ENCODE measurements at places on chromosomes 7 and 10.

DNA sequence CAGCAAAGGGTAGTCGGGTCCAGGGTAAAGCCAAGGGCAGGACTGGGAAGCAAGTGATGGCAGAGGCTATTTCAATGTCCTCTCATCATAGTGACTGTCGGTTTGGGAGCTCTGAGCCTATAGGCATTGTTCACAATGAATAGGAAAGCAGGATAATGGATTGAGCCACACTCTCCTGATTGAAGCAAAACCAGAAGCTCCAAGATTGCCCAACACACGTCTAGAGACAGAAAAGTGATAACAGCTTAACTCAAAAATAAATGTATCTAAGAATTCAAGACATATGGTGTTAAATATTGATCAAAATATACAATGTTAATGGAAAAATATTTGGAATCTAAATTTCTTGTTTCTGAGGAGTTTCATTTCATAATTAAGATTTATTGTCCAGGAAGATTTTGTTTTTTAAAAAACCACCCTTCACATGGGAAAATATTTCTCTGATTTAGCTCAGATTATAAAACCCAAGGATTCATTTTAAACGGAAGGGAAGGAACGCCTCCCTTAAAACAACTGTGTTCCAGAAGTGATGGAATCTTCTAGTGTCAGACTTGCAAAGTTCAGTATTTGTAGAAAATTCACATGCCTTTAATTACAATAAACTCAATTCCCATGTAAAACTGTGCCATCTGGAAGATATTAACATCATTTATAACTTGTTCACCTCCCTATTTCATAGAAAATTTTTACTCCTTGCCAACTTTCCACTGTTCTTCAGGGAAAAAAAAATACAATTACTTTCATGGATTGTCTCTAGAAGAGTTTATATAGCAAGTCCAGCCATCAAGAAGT lies 54.5 kb downstream of the NRP1 start:
- no peak for DNase-seq

GRCh38 chr7:27173956-27174873 lies at the start of gene HOXA10:
TSS of gene HOXA10 (minus strand) at chr7:27174320. CDS start at chr7:27174306, 14 bp downstream.
- DNase-seq: no peak

DNA sequence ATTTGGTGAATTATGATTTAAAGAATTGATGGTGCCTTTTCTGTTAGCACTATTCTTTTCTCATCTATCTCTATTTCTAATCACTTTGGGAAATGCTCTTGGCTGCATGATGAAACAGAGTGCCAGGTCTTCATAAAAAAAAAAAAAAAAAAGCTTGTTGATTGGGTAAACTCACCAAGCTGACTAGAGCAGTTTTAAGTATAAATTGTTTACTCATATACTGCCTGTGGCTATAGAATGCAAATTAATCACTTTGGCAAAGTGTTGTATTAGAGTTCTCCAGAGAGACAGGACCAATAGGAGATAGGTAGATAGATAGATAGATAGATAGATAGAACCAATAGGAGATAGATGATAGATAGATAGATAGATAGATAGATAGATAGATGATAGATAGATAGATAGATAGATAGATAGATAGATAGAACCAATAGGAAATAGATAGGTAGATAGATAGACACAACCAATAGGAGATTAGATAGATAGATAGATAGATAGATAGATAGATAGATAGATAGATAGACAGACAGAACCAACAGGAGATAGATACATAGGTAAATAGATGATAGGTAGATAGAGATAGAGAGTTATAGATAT lies 20.1 kb upstream of the TBXAS1 start:
- DNase-seq: no peak

GRCh38 chr7:144032516-144032915 lies 16.2 kb upstream of the OR2A5 start:
- no peak for DNase-seq

GRCh38 chr7:94380264-94380663 lies 14.4 kb upstream of the COL1A2 start:
- DNase-seq: no peak

DNA sequence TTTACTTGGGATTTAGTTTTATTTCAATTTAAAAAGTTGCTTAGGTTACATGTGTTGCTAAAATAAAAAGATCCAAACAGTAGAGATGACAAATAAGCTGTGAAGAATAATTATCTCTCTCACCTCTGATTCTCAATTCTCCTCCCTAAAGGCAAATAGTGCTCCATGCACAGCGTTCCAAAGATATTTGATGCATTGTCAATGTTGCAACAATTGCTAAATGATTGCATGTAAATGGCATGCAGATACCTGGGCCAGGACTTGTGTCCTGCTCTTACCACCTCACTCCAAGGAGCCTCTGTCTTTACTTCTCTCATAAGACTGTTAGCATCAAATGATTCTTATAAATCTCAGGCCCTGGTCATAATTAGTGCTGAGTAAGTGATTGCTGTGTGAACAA lies 217.7 kb downstream of the SEC23IP start:
- DNase-seq: no peak

DNA sequence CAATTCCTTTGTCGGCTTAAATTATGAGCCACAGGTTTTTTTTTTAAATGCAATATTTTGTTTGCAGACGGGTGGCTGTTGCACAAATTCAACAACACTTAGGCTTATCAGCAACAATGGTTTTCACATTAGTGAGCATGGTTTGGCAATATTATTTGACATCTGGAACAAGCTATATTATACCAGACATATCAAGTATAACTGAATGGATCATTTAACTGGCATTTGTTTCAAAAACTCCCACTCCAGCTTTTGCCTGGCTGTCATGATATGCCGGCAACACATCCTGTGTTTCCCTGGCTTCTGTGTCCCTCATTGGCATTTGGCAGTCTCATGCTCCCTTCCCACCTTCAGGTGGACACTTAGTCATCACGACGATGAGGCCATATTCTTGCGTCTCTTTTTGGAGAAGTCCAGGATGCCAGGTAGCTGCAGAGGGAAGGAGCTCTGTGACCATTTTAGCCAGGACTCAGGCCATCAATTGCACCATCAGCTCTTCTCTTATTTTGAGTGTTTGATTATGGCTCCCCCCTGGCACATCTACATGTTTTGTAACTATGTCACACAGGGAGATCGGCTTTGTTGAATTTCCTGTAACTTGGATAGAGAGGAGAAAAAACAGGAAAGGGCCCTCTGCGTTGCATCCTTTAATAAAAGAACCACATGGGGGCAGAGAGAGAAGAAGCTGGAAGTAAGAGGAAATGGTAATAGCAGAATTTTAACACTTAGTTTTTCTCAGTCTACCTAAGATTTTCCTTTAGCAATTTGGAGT lies 413.9 kb downstream of the LRMDA start:
- no peak for DNase-seq

- DNase-seq: no peak
These were observed 51.4 kb downstream of the INPP5A start for GRCh38 chr10:132589015-132589414.

- no peak for DNase-seq
These were observed 60.6 kb downstream of the ACADSB start for GRCh38 chr10:123069246-123069986.

DNA sequence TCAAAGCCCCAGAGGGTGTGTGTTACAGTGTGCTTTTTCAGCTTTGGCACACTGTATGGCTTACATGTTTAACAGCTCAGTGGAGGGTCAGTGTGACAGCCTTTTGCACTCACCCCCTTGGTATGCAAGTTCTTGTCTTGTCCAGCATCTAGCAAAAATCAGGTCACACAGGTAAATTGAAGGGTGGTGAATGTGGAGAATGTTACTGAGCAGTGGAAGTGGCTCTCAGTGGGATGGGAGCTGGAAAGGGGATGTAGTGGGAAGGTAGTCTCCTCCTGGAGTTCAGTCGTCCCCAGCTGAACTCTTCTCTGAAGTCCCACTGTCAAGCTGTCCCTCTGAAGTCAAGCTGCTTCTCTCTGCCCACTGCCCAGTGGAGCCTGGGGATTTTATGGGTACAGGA lies 21.0 kb upstream of the C10orf90 start:
- DNase-seq: no peak

DNA sequence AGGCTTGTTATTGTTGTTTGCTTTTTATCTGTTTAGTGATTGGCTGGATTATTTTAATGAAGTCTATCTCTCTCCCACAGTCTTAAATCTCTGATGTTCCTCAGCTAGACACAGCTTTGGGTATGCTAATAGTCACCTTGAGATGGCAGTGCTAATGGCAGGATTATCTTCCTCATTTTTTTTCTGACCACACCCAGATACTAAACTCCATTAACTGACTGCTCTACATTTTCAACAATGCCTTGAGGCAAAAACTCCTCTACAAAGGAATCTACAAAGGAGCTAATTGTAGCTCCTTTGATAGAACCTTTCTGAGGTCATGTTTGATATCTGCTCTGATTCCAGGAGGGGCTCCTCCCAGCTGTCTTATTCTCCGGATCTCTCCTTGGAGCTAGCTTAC lies 122.6 kb downstream of the HBP1 start:
- no peak for DNase-seq

- DNase-seq: no peak
These were observed 105.7 kb downstream of the SNX10 start for GRCh38 chr7:26397332-26397731.

- DNase-seq: no peak
These were observed 222.9 kb downstream of the CAMK1D start for GRCh38 chr10:12572281-12572680.

GRCh38 chr7:40903872-40904271 lies 769.1 kb downstream of the SUGCT start:
- DNase-seq: no peak

DNA sequence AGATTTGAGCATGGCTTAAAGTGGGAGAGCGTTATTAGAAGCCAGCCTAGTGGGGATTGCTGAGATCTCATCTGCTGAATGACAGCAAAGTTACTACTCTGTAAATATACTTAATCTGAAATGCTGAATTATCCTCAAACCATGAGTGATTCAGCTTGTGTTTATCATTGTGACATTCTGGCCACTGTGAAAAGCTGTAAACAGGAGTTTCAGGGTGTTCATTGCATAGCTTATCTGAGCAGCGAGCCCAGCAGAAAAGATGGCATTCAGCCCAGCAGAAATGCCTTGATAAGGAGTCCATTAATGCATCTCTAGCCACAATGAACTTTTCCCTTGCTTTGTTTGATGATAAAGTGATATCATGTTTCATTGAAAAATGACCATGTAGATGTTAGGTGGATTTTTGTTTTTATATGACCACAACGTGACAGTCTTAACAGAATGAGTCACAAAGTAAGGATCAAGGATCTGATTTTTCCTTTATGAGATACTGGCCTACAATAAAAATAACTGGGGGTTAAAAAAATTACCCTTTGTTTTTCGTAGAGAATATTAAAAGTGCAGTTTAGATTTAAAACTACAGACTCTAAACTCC lies 7.8 kb downstream of the TES start:
- DNase-seq: no peak

DNA sequence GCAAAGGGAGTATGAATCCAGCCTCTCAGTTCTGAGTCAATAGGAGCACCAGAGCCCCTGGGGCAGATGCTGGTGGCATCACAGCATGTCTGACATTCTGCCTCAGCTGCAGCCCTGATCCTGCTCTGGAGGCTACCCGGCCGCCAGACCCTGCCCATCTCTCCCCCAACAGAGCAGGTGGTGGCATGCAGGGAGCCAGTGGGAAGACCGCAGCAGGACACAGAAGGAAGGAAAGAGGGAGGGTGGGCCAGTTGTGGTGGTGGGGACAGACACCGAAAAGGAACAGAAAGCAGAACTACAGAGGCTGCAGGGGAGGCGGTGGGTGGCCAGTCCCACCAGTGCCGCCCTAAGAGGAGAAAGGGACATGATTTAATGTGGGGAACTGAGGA lies 35.3 kb downstream of the BLNK start:
- no peak for DNase-seq

GRCh38 chr10:26802527-26802926 lies 58.2 kb downstream of the ABI1 start:
- no peak for DNase-seq

- no peak for DNase-seq
These were observed 117.7 kb upstream of the GJD4 start for GRCh38 chr10:35487336-35488034.

- DNase-seq: no peak
These were observed 150.9 kb upstream of the MEOX2 start for GRCh38 chr7:15837306-15837950.

- no peak for DNase-seq
These were observed 377.7 kb upstream of the FZD8 start for GRCh38 chr10:36019749-36020148.

- no peak for DNase-seq
These were observed 563.9 kb upstream of the C7orf33 start for GRCh38 chr7:148026713-148027112.

DNA sequence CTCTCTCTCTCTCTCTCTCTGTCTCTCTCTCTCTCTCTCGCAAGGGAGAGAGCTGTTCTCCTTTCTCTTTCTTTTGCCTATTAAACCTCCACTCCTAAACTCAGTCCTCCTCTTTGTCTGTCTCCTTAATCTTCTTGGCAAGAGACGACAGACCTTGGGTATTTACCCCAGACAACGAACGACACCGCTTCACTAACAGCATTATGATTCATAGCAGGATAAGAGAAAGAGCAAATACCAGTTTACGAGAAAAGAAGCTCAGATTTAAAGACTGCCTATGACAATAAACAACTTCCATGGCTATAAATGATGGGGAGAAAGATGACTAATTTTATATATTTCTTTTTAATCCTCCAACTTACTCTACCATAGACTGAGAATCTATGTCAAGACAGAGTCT lies 1396.5 kb upstream of the CELF2 start:
- DNase-seq: no peak

GRCh38 chr7:90789736-90790306 lies 193.7 kb downstream of the CDK14 start:
- DNase-seq: no peak

DNA sequence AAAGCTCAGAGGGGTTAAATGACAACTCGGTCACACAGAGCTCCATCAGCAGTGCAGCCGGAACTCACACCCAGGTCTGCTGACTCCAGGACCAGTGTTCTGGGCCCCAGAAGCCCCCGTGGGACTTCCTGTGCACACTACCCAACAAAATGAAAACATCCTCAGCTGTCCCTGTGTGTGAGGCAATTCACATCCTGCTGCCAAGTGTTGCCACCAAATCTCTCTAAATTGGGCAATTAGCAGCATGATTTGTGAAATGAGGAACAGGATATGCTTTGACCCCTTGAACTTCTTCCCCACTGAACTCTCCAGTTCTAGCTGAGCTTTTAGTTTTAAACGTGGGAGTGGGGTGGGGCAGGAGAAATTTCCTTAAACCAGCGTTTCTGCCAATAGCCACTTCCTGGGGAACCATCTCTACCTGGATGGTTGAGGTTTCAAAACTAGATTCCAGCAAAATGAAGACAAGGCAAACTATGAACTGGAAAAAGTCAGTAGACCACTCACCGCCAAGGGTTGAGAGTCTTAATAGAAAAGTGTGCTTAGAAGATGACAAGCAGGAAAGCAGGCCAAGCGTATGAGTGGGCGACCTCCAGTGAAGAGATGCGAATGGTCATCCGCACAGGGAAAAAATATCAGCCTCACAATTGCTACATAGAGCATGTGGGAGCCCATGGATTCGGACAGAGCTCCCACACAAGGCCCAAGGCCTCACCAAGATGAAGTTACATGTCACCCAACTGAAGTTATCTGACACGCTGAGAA lies 51.9 kb upstream of the CHST15 start:
- DNase-seq: no peak

GRCh38 chr10:72275351-72276012 lies 1.8 kb downstream of the DDIT4 start:
- DNase-seq: no peak

All from activated CD4-positive, alpha-beta T cell treated with anti-CD3 and anti-CD28 coated beads, Interleukin-2, amount 50 U/mL, for 24 hours (primary cell).